ENCODE measurements at places on chromosomes 1 and 21.

DNA sequence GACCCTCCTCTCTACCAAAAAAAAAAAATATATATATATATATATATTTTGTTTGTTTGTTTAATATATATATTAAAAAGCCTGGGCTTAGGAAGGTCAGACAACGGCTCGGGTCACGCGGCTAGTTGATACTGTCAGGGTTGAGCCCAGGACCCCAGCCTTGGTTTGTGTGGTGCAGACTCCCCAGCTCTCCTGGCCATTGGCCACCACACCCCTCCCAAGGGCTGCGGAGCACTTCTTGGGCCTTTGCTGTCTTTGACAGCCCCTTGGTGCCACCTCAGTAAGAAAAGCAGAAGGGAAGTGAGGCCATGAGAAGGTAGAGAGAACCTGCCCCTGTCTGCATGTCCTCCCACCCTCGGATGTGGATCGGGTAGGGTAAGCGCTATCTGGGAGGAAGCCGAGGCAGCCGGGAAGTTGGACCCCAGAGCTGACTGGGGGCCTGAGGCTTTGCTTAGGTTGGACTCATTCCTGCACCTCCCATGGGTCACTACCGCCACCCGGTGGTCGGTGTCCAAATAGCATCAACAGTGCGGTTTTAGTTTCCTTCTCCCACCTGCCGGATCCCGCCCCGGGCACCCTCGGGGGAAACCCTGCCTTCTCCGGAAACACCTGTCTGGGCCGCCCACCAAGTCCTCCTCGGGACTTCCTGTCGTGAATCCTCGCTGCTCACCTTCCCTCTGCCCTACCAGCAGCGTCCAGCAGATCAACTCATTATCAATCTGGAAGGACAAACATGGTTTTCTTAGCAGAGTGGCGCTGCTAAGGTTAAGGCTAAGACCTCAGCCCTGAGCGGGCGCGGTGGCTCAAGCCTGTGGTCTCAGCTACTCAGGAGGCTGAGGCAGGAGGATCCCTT lies 29.8 kb upstream of the GNPAT start:
- DNase-seq = peak; percentile 60

- DNase-seq = no peak
Measured at GRCh38 chr1:104718752-104719151, 969.1 kb downstream of the AMY1C start.

- no peak for DNase-seq
Measured at GRCh38 chr1:167824163-167824794, 89.7 kb downstream of the ADCY10 start.

DNA sequence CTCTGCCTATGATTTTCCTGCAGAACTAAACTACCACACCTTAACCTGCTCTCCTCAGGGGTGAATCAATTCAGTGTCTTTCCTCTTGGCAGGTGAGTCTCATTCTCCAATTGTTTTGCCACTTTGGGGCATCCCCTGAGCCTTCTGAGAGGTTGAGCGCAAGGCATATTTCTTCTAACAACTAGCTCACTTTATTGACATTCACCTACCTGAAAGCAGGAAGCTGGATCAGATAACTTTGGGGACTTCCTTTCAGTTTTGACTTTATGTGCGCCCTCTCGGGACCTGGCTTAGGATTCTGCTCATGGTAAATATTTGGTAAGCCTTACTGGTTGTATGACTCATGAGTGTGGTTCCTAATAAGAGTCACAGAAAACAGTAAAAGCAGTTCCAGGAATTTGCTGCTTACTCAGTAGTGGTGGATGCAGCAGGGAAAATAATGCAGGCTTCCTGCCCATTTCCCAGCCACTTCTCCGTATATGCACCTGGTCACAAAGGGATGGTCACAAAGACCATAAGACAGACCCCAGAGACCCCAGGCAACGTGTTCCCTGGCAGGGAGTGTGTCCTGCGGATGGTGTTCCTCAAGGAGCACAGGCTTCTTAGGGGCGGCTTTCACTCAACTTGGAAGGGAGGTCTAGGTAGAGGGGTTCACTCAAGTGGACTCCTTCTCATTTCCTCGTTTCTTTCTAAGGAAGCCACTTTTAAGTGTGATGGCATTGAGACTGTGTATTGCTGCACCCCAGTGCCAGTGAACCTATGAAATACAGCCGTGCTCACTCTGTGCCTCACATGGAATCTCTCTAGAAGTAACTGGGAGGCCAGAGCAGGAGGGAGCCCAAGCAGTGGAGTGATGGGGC lies 22.0 kb upstream of the BATF3 start:
- DNase-seq = peak; percentile 77

DNA sequence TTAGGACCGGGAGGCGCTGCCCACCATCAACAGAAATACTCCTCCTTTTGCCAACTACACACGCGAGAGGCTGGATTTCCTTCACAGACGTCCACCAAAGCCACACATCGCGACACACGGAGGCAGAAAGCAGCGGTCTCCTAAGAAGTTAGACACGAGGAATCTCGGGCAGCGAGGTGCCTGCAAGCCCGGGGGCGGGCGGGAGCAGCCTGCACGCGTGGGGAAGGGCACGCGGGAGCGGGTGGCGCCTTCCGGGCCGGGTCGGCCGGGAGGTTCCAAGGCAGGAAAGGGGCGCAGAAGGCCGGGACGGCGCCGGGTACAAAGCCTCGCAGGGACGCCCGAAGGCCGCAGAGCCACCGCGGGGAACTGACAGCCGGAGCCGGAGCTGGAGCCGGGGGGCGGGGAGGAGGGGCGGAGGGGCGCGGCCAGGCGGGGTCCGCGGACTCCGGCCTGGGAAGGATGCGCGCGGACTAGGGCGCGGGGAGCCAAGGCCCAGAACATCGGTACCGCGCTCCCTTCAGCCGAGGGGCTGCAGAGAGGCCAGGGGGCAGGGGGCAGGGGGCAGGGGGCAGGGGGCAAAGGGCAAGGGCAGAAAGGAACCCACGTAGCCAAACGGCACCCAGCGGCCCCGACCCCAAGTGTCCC lies 722 bp downstream of the NPHP4 start:
- peak; percentile 28 for DNase-seq

DNA sequence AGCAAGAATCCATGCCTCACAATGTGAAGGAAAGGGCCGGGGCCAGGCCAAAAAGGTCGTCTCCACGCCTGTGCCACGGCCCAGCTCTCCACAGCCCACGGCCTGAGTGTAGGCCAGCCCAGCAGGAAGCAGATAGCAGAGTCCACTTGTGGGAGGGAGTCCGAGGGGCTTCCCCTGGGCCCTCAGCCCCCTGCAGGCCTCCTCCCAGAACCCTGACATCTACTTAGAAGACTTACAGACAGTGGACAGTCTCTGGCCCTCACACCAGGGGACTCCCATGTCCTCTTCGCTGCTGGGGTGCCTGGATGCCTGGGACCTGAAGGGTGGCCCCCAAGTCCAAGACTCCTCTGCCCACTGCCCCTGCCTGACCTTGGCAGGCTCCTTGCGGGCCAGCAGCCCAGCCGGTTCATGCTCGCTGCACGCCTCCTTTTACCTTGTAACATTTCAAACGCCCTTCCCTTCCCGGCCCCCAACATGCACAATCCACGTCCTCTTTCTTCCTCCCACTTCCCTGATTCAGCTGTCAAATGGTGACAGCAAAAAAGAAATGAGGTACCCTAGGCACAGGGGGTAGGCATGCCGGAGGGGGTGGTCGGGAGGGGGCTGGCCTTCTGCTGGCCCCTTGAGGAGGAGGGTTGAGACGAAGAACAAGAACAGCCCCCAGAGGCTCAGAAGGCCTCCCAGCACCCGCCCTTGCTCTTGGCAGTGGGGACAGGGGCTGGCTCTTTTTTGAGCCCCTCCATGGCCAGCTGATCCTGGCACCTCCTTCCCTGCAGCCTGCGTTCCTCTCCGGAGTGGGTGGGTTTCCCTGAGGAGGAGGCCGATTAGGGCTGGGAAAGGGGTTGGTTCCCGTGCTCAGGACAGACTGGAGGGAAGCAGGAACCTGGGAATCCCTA lies 997 bp upstream of the PTPN7 start:
- DNase-seq = no peak

- DNase-seq = no peak
Measured at GRCh38 chr21:8990326-8991087, 1530.9 kb upstream of the TPTE start.

DNA sequence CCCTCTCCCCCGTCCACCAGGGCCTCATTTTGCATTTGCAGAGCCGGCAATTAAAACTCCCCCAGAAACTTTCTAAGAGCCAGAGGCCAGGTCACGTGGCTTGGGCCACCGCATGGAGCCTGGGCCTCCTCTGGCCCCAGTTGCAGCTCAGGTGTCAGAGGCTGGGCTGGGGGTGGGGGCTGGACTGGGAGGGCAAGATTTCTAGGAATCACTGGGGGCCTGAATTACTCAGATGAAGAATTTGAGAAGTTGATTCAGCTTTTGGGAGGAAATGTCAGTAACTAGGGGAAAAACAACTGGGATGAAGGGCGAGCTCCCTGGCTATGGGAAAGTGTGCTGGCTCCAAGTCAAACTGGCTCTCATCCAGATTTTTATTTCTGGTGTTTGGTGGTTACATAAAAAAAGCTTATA lies 151.0 kb downstream of the CDC7 start:
- peak; percentile 70 for DNase-seq

DNA sequence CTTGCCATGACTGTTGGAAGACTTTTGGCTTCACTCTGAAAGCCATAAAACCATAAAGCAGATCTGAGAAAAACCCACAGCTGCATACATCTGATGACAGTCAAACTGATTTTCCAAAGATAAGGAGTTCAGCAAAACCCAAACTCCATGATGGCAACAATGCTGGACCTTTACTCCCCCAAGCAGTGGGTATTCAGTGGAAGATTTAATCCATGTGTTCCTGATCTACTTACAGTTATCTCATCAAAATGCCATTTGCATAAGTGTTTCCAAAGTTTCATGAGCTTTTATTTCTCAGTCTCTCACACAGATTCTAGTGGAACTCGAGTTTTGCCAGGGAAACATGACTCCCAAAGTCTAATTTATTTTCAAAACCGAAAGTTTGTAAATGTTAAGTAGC lies 184.9 kb downstream of the ZC3H11B start:
- DNase-seq = peak; percentile 14

- DNase-seq = no peak
Measured at GRCh38 chr1:31831397-31832378, 15.9 kb upstream of the SPOCD1 start.

DNA sequence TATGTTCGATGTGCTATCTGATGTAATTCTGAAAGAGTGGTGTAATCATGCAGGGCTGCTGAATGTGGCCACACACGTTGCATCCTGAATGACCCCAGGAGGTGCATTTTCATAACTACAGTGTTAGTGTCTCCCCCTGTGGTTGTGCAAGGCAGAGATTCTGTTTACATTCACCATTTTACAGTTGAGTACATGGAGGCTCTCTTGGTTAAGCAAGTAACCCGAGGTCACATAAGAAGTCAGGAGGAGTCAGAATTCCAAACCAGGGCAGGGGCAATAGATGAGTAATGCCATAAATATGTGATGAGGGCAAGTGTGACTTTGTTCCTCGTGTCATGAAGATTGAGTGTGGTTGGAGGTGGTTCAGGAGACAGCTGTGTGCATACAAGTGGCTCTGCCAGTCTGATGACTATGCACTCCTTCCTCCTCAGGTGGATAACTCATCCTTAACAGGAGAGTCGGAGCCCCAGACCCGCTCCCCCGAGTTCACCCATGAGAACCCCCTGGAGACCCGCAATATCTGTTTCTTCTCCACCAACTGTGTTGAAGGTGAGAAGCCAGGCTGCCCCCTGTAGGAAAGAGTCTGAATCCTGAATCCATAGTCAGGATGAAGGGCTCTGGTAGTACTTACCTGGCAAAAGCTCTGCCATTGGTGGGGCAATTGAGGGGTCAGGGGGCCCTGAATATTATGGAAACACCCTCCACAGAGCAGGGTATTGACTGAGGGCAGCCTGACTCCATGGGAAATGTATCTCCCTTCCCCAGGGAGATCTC lies 9.3 kb downstream of the ATP1A2 start:
- peak; percentile 89 for DNase-seq

DNA sequence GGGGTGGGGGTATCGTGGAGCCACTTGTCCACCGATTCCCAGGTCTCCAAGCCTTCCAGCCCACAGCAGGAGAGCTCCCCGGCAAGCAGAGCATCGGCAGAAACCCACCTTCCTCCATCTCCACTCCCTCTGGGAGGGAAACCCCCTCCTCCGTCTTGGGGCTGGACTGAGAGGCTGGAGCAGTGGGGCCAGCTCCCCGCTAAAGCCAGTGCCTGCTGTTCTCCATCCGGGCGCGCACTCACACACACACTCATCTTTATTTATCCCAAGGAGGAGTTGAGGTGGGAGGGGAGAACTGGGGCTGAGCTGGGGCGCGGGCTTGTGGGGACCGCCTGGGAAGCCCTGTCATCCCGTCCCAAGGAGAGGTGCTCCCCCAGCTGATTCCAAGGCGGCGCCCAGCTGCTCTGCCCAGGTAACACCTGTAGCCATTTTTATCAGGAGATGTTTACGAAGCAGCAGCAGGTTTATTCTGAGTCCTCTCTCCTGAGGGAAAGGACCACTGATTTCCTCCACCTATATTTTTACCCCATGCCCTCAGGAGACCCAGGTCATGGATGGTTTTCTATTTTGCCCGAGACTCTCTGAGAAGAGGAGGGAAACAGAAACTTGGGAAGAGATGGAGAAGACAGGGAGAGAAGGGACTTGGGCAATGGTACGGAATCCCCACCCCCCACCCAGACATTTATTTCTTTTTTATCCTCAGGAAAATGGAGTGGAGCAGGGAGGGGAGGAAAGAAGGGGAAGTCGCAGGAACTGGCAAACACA lies 2.1 kb downstream of the KCNN3 start:
- no peak for DNase-seq

DNA sequence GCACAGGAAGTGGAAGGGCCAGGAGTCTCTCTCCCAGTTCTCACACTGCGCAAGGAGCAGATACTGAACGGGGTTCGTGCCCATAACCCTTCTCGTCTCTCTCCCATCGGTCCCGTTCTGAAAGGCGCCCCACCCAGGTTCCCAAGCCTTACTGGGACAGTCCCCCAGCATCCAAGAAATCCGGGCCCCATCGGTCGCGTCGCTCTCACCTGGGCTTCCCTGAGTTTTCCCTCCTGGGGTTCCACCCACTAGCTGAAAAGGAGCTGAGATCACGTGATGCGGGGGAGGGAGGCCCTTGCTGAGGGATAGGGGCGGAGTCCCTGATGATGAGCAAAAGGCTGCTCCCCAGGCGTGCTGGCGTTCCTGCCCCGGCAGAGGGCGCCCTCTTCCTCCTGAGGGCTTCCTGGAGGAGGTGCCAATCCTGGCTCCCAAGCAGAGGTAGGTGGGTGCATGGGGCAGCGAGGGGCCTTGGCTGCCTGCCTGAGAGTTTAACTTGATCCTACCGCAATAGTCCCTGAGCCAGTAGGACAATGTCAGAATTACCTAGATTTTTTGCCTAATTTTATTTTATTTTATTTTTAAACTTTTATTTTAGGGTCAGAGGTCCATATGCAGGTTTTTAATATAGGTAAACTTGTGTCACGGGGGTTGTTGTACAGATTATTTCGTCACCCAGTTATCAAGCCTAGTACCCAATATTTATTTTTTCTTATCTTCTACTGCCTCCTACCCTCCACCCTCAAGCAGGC lies at the start of gene SPOCD1:
TSS of gene SPOCD1 (minus strand) at position 271 of the 749 bp plus-strand sequence. CDS start 689 bp downstream, outside the sequence.
- peak; percentile 82 for DNase-seq

All from fibroblast of villous mesenchyme (primary cell).